ENCODE measurements at places on chromosomes 2 and 18. TPM values are rescaled to one million over a fixed set of nuclear protein-coding genes. Genes with fewer than 3 reads are reported as not detected.

GRCh38 chr2:74719066-74719465, 65.0 kb downstream of the SEMA4F start:
- H3K27me3 ChIP-seq: no peaks in the 10 kb centered on the region
- H3K4me3 ChIP-seq: no peak overlapping the region
- H3K27ac ChIP-seq: no peak overlapping the region
- no peak for DNase-seq
- no peaks in the 10 kb centered on the region for H3K36me3 ChIP-seq

- no peak overlapping the region for H3K27ac ChIP-seq
- no peak for DNase-seq
- H3K36me3 ChIP-seq: no peaks in the 10 kb centered on the region
- H3K4me3 ChIP-seq: no peak overlapping the region
- no peaks in the 10 kb centered on the region for H3K4me1 ChIP-seq
Observed at GRCh38 chr2:182020286-182021070, 34.8 kb downstream of the PPP1R1C start.

- H3K4me1 ChIP-seq: no peaks in the 10 kb centered on the region
- no peak for DNase-seq
- no peak overlapping the region for H3K27ac ChIP-seq
- no peaks in the 10 kb centered on the region for H3K36me3 ChIP-seq
- H3K27me3 ChIP-seq: no peaks in the 10 kb centered on the region
Observed at GRCh38 chr2:191061381-191061980, 47.5 kb upstream of the STAT1 start.

- H3K27me3 ChIP-seq: no peaks in the 10 kb centered on the region
- peak; percentile 25 for DNase-seq
- H3K4me3 ChIP-seq: no peak overlapping the region
- H3K36me3 ChIP-seq: peaks cover 47% of the 10 kb centered on the region
Observed at GRCh38 chr2:219285894-219286425, 6.8 kb downstream of the DNAJB2 start.

GRCh38 chr2:146659976-146660375, 1184.9 kb upstream of the ACVR2A start:
- DNase-seq: no peak
- no peak overlapping the region for H3K27ac ChIP-seq
- H3K27me3 ChIP-seq: no peaks in the 10 kb centered on the region
- no peaks in the 10 kb centered on the region for H3K4me1 ChIP-seq
- H3K36me3 ChIP-seq: no peaks in the 10 kb centered on the region

- no peaks in the 10 kb centered on the region for H3K36me3 ChIP-seq
- H3K27me3 ChIP-seq: no peaks in the 10 kb centered on the region
- H3K4me1 ChIP-seq: no peaks in the 10 kb centered on the region
- no peak for DNase-seq
Observed at GRCh38 chr2:142586693-142587580, 290.5 kb upstream of the KYNU start.

DNA sequence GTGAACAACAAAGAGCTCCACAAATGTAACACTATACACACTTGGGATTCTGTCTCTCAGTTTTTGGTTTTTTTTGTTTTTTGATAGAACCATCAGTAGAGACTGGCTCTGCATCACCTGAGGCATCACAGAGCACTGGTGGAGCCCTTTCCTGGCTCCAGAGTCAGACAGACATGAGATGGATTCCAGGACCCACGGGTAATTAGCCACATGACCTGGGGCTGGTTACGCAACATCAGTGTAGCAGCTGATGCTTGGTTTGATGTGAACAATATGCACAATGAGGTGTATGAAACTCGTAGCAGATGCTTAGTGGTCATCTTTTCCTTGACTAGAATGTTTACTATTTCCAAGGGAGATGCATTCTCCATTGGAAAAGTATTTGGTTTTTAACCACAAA, 40.7 kb downstream of the CMPK2 start:
- DNase-seq: peak; percentile 32
- H3K27me3 ChIP-seq: no peaks in the 10 kb centered on the region
- H3K27ac ChIP-seq: no peak overlapping the region
- H3K4me1 ChIP-seq: no peaks in the 10 kb centered on the region

- DNase-seq: peak; percentile 57
- peaks cover 8% of the 10 kb centered on the region for H3K4me1 ChIP-seq
- H3K4me3 ChIP-seq: peak overlapping the region; percentile 3
- no peak overlapping the region for H3K27ac ChIP-seq
Observed at GRCh38 chr2:120669121-120669952, 66.3 kb upstream of the GLI2 start.

GRCh38 chr18:47244086-47244485, 7.4 kb downstream of the SKOR2 start:
- H3K4me3 ChIP-seq: no peak overlapping the region
- no peak for DNase-seq
- no peak overlapping the region for H3K27ac ChIP-seq

GRCh38 chr2:25308599-25308998, 33.1 kb downstream of the DNMT3A start:
- DNase-seq: no peak
- no peak overlapping the region for H3K27ac ChIP-seq
- no peak overlapping the region for H3K4me3 ChIP-seq

DNA sequence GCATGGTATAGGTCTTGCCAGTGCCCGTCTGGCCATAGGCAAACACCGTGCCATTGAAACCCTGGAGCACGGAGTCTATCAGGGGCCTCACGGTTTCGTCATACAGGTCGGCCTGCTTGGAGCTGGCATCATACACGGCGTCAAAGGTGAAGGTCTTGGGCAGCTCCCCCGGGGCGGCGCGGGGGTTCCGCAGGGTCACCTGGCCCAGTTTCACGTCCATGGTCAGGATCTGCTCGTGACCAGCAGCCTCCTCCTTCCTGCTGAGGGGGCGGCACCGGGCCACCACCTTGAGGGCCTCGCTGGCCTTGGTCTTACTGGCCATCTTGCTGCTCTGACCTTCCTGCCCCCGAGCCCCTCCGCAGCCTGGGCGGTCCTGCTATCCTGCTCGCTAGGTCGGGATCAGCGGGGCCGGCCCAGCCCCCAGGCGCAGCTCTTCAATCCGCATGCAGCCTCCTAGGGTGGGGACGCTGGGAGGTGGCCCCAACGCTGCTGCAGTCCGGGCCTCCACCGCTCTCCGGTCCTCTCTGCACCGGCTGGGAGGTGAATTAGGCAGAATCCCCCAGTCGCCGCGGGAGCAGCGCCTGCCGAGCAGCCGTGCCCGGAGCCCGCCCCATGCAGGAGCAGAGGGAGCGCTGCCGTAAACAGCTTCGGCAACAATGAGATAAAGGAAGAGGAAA, 563 bp downstream of the KIF3C start:
- no peaks in the 10 kb centered on the region for H3K36me3 ChIP-seq
- peak overlapping the region; percentile 79 for H3K4me3 ChIP-seq
- peaks cover 14% of the 10 kb centered on the region for H3K4me1 ChIP-seq
- H3K27me3 ChIP-seq: no peaks in the 10 kb centered on the region
- peak; percentile 87 for DNase-seq

DNA sequence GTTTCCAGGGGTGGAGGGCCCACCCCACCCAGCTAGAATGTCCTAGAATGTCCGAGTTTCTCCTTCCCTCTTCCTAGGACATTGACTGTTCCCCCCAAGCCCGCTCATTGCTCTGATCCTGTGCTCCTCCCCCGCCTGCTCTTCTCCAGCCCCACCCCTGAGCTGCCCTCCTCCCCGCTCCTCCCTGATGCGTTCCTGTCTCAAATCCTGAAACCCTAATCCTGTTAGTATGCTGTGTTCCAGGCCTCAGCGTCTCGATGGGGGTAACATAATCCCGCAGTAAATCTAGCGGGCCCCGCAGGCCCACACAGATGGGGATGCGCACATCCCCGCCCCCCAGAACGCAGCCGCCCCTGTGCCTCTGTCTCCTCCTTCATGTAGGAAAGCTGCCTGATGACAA, 51.3 kb downstream of the NRP2 start:
- H3K4me1 ChIP-seq: peaks cover 3% of the 10 kb centered on the region
- DNase-seq: no peak
- no peaks in the 10 kb centered on the region for H3K27me3 ChIP-seq
- no peak overlapping the region for H3K4me3 ChIP-seq
- peaks cover 19% of the 10 kb centered on the region for H3K36me3 ChIP-seq

GRCh38 chr18:75122334-75122958, 86.5 kb downstream of the PTGR3 start:
- no peaks in the 10 kb centered on the region for H3K27me3 ChIP-seq
- no peak for DNase-seq
- no peak overlapping the region for H3K27ac ChIP-seq
- H3K4me3 ChIP-seq: no peak overlapping the region
- no peaks in the 10 kb centered on the region for H3K36me3 ChIP-seq

GRCh38 chr2:6941299-6942046, 24.3 kb downstream of the RNF144A start:
- H3K4me3 ChIP-seq: no peak overlapping the region
- H3K4me1 ChIP-seq: peaks cover 9% of the 10 kb centered on the region
- H3K27ac ChIP-seq: no peak overlapping the region
- H3K36me3 ChIP-seq: no peaks in the 10 kb centered on the region
- DNase-seq: no peak
- H3K27me3 ChIP-seq: no peaks in the 10 kb centered on the region

GRCh38 chr2:204871231-204871953, 326.1 kb downstream of the PARD3B start:
- no peaks in the 10 kb centered on the region for H3K27me3 ChIP-seq
- H3K36me3 ChIP-seq: no peaks in the 10 kb centered on the region
- no peak overlapping the region for H3K27ac ChIP-seq
- DNase-seq: no peak

DNA sequence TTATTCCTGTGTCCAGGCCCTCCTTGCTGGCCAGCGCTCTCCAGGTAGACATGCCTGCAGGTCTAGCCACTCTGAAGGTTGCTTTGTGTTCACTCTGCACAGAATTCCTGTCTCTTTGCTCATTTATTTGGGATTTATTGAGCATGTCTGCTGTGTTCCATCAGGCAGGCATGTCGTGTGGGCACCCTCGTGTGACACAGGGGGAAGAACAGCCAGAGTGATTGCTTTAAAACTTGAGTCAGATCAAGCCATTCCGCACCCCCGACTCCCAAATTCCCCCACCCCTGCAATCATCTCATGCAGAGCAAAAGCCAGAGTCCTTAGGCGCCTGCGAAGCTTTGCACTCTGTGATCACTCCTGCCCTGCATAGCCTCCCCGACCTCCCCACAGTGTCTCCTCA, 44.7 kb upstream of the SIX2 start:
- H3K4me1 ChIP-seq: no peaks in the 10 kb centered on the region
- H3K4me3 ChIP-seq: no peak overlapping the region
- no peak overlapping the region for H3K27ac ChIP-seq
- H3K27me3 ChIP-seq: no peaks in the 10 kb centered on the region

GRCh38 chr2:59694176-59694575, 859.3 kb downstream of the BCL11A start:
- no peaks in the 10 kb centered on the region for H3K27me3 ChIP-seq
- H3K27ac ChIP-seq: no peak overlapping the region
- no peak overlapping the region for H3K4me3 ChIP-seq
- no peaks in the 10 kb centered on the region for H3K36me3 ChIP-seq
- H3K4me1 ChIP-seq: no peaks in the 10 kb centered on the region
- no peak for DNase-seq

- H3K27ac ChIP-seq: no peak overlapping the region
- H3K4me1 ChIP-seq: no peaks in the 10 kb centered on the region
- no peak overlapping the region for H3K4me3 ChIP-seq
Observed at GRCh38 chr2:165109915-165110314, 93.9 kb downstream of the SCN3A start.

GRCh38 chr18:40387130-40387787, 1567.8 kb upstream of the PIK3C3 start:
- H3K36me3 ChIP-seq: no peaks in the 10 kb centered on the region
- DNase-seq: no peak
- H3K27me3 ChIP-seq: no peaks in the 10 kb centered on the region
- H3K4me1 ChIP-seq: no peaks in the 10 kb centered on the region
- H3K4me3 ChIP-seq: no peak overlapping the region

DNA sequence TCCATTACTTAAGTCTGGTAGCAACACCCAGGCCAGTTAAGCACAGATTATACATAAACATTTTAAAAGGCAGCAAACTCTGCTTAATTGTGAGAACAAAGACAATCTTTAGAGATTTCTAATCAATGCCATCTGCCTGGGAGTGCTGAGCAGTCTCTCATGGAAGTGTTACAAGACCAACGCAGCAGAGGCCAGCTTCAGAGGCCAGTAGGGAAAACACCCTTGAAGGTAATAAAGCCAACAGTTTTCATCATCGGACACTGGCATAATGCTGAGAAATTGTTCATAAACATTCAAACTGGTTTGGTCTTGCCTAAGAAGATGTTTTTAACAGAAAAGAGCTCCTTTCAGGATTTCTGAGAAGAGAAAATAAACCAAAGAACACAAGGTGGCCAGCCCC, 35.0 kb downstream of the EPB41L3 start:
- H3K4me3 ChIP-seq: no peak overlapping the region
- H3K4me1 ChIP-seq: no peaks in the 10 kb centered on the region
- no peak for DNase-seq

GRCh38 chr2:142095647-142096046, 35.2 kb downstream of the LRP1B start:
- no peak overlapping the region for H3K27ac ChIP-seq
- no peaks in the 10 kb centered on the region for H3K36me3 ChIP-seq
- DNase-seq: no peak
- no peaks in the 10 kb centered on the region for H3K4me1 ChIP-seq
- no peaks in the 10 kb centered on the region for H3K27me3 ChIP-seq

- H3K27ac ChIP-seq: no peak overlapping the region
- H3K36me3 ChIP-seq: no peaks in the 10 kb centered on the region
- H3K4me3 ChIP-seq: no peak overlapping the region
- DNase-seq: no peak
Observed at GRCh38 chr2:182090486-182090885, 104.8 kb downstream of the PPP1R1C start.

GRCh38 chr18:74248595-74248994, 43.2 kb downstream of the CYB5A start:
- H3K36me3 ChIP-seq: no peaks in the 10 kb centered on the region
- DNase-seq: no peak
- no peak overlapping the region for H3K4me3 ChIP-seq
- peak overlapping the region; percentile 48 for H3K27ac ChIP-seq

- peak; percentile 12 for DNase-seq
- no peaks in the 10 kb centered on the region for H3K36me3 ChIP-seq
- no peak overlapping the region for H3K27ac ChIP-seq
- H3K4me1 ChIP-seq: peaks cover 22% of the 10 kb centered on the region
Observed at GRCh38 chr2:71608441-71608840, 155.1 kb downstream of the DYSF start.

GRCh38 chr2:125172181-125172580, 1147.1 kb downstream of the CNTNAP5 start:
- no peak for DNase-seq
- no peak overlapping the region for H3K27ac ChIP-seq
- no peaks in the 10 kb centered on the region for H3K36me3 ChIP-seq
- H3K4me3 ChIP-seq: no peak overlapping the region

- no peaks in the 10 kb centered on the region for H3K27me3 ChIP-seq
- H3K4me1 ChIP-seq: no peaks in the 10 kb centered on the region
- no peak for DNase-seq
- H3K27ac ChIP-seq: no peak overlapping the region
- H3K4me3 ChIP-seq: no peak overlapping the region
Observed at GRCh38 chr2:168550670-168551069, 94.6 kb downstream of the CERS6 start.

The MOGAT1 gene
- total RNA-seq: 4.4 TPM

The SLC4A3 gene
- 1.7 TPM for total RNA-seq

The TRIM43 gene
- not detected for total RNA-seq

The CFAP210 gene
- total RNA-seq: 7.7 TPM

The ANKRD44 gene
- 41.0 TPM for total RNA-seq

The EXOC6B gene
- total RNA-seq: 33.7 TPM

The SERPINB11 gene
- total RNA-seq: not detected

The TAF4B gene
- total RNA-seq: 8.7 TPM

The RGPD4 gene
- 0.17 TPM for total RNA-seq

The CD226 gene
- total RNA-seq: 3.3 TPM

The ALK gene
- total RNA-seq: 0.40 TPM

The C1QL2 gene
- total RNA-seq: not detected

The LIMS3 gene
- total RNA-seq: 0.89 TPM

The MSTN gene
- total RNA-seq: not detected

The CRACDL gene
- 22.5 TPM for total RNA-seq

The MAB21L4 gene
- total RNA-seq: 22.7 TPM

The TLX2 gene
- not detected for total RNA-seq

The COLEC12 gene
- total RNA-seq: 72.2 TPM

The DNAH7 gene
- total RNA-seq: 10.2 TPM
